Activated CD4-positive, alpha-beta T cell treated with anti-CD3 and anti-CD28 coated beads, Interleukin-10, Interleukin-2, amounts not matched to agents 100 ng/mL and 50 ng/mL, durations not matched to agents 16 hours and 8 hours (primary cell): ENCODE measurements at places on chromosomes 11 and 22.
A peak's percentile ranks its signal among the peaks of the same experiment; 100 is the strongest.

DNA sequence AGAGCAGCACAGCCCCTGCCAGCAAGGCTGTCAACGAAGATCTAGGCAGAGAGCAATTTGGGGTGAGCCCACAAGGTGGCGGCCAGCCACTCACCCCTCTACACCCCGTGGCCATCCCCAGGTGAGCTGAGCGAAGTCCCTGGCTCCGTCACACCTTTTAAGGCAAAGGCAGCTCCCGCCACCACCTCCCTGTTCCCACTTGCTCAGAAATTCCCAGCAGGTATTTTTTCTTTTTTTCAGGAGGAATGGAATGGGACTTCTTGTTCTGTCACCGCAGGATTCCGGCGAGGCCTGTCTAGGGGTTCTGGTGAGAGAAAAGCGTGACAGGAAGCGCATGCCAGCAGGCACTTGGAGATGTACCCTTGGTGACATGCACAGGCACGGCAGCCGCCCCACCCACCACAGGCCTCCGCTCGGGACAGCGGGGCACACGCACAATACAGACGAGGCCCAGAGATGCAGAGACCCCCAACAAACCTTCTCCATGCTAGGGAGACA is 10.0 kb downstream of the RPL3 start:
- DNase-seq = no peak

DNA sequence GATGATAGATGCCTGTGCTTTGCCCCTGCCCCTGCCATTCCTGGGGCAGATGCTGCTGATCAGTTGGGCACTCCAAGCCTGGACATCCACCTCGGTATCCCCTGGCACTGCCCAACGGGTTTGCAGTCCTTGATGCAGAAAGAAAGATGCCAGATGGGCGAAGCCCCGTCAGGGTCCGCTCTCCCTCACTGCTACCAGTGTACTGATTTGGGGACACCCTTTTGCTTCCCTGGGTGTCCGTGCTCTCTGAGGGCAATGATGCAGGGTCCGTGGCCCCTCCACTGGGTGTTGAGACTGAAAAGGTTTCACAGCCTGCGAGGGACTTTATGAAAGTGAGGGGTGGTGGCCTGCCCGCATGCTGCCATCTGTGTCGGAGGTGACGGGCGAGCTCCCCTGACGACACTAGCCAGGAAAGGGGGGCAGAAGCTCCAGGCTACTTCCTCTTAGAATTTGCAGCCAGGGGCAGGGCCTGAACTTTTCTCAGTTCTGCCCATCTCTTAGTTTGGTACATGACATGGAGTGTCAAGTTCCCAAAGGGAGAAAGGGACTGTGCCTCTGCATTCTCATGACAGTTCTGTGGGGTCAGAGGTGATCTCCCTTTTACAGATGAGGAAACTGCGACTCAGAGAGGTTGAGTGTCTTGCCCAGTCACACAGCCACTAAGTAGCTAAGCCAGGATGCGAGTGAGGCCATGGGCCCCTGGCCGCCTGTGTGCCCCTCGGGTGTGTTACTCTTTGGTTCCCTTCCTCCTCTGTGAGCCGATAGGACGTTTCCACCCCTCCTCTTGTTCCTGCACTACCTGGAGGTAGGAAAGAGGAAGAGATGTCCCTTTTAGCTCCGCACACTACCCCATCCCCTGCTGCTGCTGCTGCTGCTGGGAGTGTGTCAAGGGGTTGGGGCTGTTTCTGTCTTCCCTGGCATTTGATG is 96.6 kb downstream of the BCR start:
- DNase-seq = no peak

DNA sequence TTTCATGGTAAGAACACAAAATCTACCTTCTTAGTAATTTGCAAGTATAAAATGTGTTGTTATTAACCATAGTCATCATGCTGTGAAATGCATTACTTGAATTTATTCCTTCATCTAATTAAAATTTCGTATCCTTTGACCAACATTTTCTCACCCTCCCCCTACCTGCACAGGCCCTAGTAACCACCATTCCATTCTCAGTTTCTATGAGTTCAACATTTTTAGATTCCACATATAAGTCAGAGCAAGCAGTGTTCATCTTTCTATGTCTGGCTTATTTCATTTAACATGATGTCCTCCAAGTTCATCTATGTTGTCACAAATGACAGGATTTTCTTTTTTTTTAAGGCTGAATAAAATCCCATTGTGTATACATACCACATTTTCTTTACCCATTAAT is 43.5 kb upstream of the CCDC179 start:
- no peak for DNase-seq

DNA sequence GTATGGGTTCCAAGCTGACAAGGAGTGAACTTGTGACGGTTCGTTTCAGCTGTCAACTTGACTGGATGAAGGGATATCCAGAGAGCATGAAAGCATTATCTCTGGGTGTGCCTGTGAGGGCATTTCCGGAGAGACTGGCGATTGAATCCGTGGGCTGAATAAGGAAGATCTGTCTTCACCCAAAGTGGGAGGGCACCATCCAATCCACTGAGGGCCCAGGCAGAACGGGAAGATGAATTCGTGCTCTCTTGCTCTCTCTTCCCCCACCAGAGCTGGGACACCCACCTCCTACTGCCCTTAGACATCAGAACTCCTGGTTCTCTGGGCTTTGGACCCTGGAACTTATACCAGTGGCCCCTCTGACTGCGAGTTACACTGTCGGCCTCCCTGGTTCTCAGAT is 15.5 kb upstream of the CD81 start:
- DNase-seq = no peak

DNA sequence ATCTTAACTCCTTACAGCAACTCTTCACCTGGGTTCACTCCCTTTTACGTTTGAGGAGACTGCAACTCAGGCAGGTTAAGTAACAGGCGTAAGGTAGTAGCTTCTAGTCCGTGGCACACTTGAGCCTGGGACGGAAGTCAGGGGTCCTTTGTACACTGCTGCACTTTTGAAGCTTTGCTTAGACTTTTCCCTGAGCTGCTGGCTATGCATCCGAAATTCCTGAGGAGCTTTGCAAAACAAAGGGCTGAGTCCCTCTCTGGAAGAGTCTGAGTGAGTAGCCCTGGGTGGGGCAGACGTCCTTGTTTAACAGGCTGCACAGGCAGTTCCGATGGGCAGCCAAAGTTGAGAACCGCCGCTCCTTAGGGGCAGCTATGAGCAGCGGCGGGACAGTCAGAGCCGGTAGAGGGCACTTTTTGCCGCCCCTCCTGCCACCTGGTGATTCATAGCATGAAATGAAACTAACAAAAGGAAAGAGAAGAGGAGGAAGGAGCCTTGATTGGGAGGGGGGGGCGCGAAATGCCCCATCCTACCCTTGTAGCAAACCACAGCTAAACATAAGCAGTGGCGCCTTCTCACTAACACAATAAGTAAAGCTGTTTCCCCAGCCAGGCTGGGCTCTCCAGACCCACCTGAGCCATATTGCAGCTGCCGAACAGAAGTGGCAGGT is 1.4 kb downstream of the TMEM109 start:
- peak; percentile 92 for DNase-seq
